NCI-H2171 treated with DMSO at 0.1 percent for 48 hours (cell line): ENCODE measurements at places on chromosomes 2 and 18.

DNA sequence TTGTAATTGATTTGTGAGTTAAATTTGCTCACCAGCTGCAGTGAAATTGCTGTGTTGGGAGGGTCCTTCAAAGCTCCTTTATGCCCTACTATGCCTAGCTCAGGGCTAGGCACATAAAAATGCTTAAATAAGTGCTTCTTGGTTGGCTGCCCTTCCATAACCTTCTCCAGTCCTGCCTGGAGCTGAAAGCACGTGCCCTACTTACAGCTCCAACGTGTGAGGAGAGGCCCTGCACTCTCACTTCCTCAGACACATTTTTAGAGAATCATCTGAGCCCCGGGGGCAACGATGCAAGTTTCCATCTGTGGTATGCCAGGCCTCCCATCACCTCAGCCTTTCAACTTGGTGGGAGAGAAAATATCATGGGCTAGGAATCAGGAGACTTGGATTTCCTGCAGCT is 202.7 kb downstream of the BCL11A start:
- DNase-seq = no peak

DNA sequence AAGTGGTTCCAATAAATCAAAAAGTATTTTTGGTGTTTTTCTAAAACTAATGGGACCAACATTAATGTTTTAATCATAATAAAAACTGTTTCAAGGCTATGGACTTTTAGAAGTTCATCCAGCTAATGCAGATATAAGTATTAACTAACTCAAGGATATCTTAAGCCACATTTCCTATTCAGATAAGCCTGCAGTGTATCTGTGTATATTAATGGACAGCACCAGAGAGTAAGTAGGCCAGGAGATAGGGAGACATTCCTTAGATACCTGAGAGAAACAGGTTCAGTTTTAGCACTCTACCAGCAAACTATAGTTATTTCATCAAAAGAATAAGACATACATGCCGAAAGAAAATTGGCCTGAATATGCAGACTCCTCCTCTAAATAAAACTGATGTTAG is 27.3 kb downstream of the PREPL start:
- DNase-seq = no peak

DNA sequence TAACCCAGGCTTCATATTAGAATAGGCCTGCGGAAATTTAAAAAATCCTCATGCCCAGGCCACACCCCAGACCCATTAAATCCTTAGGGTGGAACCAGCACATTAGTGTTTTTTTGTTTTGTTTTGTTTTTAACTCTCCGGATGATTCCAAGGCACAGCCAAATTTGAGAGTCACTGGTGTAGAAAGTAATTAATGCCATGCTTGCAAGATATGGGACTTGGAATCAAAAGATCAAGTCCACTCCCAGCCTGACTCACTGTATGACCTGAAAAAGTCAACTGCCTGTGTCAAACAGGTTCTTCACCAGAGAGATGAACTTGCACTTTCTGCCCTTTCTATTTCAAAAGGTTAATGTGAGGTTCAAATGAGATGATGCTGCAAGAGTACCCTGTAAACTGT is 310.3 kb upstream of the LYPD1 start:
- DNase-seq = no peak

DNA sequence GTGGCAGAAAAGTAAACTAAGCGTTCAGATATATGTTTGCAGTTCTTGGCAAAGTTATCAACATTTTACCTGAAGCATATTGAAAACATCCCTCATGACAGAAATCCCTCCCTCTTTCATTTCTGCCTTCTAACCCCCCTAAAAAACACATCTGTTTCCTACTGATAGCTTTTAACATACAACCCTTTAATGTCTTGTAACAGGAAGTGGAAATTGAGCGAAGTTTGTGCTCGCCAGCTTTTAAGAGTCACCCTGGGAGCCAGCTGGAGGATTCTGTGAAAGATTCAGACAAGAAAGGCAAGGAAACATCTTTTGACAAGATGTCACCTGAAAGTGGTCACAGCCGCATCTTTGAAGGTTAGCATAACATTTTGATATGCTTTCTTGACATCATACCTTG is 247.4 kb downstream of the XIRP2 start:
- no peak for DNase-seq

DNA sequence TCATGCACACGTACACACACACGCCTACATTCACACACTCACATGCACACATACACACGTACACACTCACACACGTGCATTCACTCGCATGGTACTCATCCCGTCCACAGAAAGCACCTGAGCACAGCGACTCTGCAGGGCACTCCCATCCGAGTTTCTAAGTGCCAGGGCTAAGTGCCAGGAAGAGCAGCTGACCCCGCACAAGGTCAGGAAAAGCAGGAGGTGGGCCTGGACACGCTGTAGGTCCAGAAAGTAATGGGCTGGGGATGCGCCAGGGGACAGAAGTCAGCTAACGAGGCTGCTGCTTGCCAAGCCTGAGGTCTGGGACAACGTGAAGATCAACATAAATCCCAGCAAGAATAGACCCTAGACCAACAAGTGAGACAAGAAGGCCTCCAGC is 15.8 kb downstream of the ADI1 start:
- DNase-seq = no peak

- no peak for DNase-seq
These were observed 3.6 kb downstream of the B3GNT2 start for GRCh38 chr2:62199392-62200125.

DNA sequence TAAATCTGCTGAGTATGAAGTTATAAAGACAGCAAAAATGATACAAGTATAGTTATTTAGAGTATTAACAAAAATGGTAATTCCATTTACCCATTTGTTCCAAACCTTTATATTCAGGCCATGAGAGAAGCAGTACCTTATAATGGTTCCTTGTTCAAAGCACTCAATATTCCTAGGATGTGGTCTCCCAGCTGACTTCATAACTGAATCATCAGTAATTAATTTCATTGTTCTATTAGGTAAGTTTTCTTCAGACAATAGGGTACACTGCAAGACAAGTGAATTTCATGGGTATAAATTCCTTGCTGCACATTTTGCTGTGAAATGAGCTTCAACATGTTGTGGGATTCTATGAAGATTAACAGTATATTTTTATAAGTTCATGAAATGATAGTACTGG is 550.8 kb upstream of the ZEB2 start:
- DNase-seq = no peak

GRCh38 chr2:240435457-240435947 is at the start of gene GPC1:
Gene GPC1, plus strand, starts transcription at chr2:240435663. Its CDS starts 256 bp downstream, at chr2:240435919.
- peak; percentile 19 for DNase-seq

GRCh38 chr2:191153716-191154115 is 2.9 kb upstream of the STAT4 start:
- DNase-seq = no peak

- no peak for DNase-seq
These were observed 739.1 kb upstream of the ZEB2 start for GRCh38 chr2:145258903-145259579.

DNA sequence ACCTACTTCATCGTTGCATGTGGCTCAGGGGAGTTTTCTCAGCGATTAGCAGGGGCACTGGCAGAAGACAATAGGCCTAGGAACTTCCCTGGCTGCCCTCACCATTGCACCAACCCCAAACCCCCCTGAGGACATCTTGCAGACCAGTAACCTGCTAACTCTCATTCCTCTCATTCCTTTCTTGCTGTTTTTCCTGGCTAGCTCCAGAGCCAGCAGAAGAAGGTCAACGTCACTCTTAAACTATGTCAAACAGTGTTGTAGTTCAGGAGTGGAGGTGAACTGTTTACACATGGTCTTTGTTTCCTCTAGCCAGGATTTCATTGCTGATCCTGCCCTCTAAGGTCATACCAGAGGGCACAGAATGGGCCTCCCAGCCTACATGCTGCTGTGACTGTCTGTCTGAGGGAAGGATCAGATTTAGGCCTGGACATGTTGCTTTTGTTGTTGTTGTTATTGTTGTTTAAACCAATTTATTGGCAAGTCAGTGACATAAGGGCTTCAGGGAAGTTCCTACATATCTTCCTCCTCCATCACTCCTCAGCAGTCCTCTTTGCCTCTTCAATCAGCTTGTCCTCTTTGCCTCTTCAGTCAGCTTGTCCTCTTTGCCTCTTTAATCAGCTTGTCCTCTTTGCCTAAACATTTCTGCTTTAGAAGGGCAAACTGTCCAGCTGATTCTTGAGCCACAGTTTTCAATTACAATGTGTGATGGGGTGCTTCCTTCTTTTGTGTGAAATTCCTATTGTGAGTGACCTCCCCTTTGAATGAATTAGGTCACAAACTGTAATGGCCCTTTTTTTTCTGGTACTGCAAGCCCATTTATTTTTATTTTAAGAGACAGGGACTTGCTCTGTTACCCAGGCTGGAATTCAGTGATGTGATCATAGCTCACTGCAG is 471.9 kb upstream of the TNP1 start:
- no peak for DNase-seq

- DNase-seq = no peak
These were observed 401.9 kb downstream of the HRH4 start for GRCh38 chr18:24862201-24862816.

GRCh38 chr2:107595285-107595684 is 231.4 kb upstream of the RGPD4 start:
- no peak for DNase-seq

DNA sequence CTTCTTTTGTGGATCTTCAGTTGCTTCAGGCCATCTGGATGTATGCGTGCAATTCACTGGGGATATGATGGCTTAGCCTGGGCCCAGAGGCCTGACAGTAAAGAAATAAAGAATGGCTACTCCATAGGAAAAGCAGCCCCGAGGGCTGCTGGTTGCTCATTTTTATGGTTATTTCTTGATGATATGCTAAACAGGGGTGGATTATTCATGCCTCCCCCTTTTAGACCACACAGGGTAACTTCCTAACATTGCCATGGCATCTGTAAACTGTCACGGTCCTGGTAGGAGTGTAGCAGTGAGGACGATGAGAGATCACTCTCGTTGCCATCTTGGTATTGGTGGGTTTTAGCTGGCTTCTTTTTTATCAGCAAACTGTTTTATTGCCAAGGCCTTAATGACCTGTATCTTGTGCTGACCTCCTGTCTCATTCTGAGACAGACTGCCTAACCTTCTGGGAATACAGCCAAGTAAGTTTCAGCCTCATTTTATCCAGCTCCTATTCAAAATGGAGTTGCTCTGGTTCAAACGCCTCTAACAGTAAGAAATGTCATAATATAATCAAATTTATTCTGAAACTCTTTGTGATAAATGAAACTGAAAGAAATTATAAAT is 60.5 kb downstream of the DSEL start:
- no peak for DNase-seq

DNA sequence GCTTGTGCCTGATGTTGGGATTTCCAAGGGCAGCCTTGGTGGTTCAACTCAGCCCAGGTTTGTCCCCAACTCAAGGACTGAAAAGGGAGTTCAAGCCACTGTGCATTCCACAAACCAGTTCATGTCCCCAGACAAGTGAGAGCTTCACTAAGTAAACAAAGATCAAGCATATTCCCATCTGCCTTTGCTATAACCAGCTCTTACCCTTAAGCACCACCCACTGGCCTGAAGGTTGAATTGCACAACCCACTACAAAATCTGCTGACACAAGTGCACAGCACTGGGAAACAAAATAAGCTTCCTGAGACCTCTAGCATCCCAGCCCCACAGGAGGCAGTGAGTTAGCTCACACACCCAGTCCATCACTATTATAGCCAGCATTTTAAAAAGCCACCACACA is 516.7 kb downstream of the NR4A2 start:
- DNase-seq = peak; percentile 72

DNA sequence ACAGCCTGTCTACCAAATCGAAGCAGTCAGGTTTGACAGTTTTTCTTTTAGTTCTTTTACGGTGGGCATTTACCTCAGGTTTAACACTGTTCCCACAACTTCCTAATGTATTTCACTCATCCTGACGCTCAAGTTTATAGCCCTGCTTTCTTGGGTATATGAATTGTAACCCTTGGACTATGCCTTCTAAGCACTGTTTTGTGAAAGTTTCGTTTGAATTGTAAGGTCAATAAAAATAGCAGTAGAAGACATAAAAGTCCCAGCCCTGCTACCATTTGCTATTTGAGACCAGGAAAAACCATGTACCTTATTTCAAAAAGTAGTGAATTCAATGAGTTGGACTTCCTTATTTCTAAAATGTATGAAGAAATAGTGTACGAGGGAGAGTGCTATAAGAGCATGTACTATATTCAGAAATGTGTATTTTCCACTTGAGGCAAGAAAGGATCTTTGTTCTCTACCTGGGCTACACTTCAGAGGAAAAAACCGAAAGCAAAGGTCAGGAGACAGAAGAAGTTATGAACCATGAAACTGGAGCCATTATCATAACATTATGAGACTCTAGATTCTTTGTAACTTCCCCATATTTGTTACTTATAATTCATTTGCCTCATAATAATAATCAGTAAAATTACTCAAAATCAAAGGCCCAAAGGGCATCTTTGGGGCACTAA is 1.9 kb upstream of the ZC3H15 start:
- no peak for DNase-seq

- DNase-seq = no peak
These were observed 45.9 kb downstream of the KDM3A start for GRCh38 chr2:86487062-86487461.

DNA sequence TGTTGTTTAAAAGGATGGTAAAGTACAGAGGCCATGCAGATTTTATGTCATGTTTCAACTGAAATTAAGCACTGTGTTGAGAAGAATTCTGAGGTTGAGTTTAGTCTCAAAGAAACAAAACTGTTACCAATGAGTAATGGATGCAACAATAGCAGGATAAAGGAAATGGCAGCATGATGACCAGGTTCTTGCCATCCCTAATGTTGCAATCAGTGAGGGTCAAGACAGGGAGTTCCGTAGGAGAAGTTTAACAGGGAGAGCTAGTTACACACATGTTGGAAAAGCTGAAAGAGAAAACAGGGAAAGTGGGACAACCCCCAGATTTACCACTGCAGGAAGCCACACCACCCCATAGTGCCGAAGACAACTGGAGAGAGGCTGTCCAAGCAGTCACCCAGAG is 343.8 kb upstream of the EPHA4 start:
- DNase-seq = no peak

DNA sequence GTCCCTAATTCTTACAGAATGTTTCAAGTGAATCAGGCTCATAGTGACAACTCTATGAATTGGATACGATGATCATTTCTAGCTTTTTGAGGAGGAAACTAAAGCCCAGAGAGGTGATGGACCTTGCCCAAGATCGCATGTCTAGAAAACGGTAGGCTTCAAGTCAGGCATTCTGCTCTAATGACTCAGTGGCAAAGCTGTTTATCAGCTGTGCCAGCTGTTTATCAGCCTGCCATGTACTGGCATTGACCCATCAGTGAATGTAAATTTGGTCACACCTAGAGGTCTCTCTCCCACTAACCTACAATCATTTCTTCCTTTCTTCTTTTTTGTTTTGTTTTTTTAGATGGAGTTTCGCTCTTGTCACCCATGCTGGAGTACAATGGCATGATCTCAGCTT is 6.1 kb upstream of the DAW1 start:
- DNase-seq = no peak

- peak; percentile 56 for DNase-seq
These were observed 303.7 kb upstream of the EPAS1 start for GRCh38 chr2:45993476-45993991.

GRCh38 chr18:57258131-57258777 is 94.1 kb upstream of the ST8SIA3 start:
- DNase-seq = no peak
